ENCODE measurements at places on chromosomes 16 and 17. TPM values are rescaled to one million over a fixed set of nuclear protein-coding genes. Genes with fewer than 3 reads are reported as not detected.

GRCh38 chr16:22300427-22301071 is 3.3 kb downstream of the POLR3E start:
- peak; percentile 47 for DNase-seq

- DNase-seq: no peak
Observed at GRCh38 chr17:40317345-40317873, 8.4 kb downstream of the RARA start.

DNA sequence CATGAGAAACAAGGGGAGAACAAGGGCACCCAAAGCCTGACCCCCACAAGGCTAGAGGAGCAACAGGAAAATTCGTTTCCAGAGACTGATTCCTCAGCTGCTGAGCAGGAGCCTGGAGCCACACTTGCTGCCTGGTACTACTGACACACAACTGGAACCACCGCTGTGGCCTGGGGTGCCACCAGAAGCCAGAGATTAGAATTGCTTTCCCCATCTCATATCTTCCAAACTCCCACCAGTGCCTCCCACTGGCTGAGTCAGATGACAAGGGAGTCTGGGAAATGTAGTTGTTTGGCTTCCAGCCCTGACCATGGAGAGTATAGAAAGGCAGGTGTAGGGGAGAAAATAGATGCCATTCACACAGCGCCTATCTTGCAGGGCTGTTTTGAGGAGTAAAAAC is 4.1 kb upstream of the TMEM11 start:
- peak; percentile 52 for DNase-seq

- DNase-seq: no peak
Observed at GRCh38 chr17:52147431-52147830, 11.1 kb downstream of the CA10 start.

- no peak for DNase-seq
Observed at GRCh38 chr16:1334739-1335138, 1.3 kb downstream of the BAIAP3 start.

GRCh38 chr17:75551266-75551665 is 25.8 kb downstream of the LLGL2 start:
- no peak for DNase-seq

The RRAD gene
- total RNA-seq: 1.6 TPM
